Caco-2 (cell line): ENCODE measurements at places on chromosomes 2 and 18. TPM values are rescaled to one million over a fixed set of nuclear protein-coding genes. Genes with fewer than 3 reads are reported as not detected.
A peak's percentile ranks its signal among the peaks of the same experiment; 100 is the strongest.

Gene GTF2A1L
- not detected in 2 replicates for total RNA-seq

Gene DDX1
- 145 and 163 TPM in 2 replicates for total RNA-seq

Gene TRIM43
- total RNA-seq: not detected in 2 replicates

Gene PRKAG3
- total RNA-seq: not detected in 2 replicates

Gene OR6B3
- not detected in 2 replicates for total RNA-seq

Gene MERTK
- total RNA-seq: 39.2 and 42.6 TPM in 2 replicates

Gene RELCH
- total RNA-seq: 16.8 and 19.6 TPM in 2 replicates

Gene DHRS9
- not detected in 2 replicates for total RNA-seq

Gene NYAP2
- 0.07 and 0.11 TPM in 2 replicates for total RNA-seq

Gene CDH7
- total RNA-seq: 0.16 and 0.23 TPM in 2 replicates

Gene PPIG
- total RNA-seq: 60.3 and 68.9 TPM in 2 replicates

Gene CLIP4
- 0.79 and 1.2 TPM in 2 replicates for total RNA-seq

DNA sequence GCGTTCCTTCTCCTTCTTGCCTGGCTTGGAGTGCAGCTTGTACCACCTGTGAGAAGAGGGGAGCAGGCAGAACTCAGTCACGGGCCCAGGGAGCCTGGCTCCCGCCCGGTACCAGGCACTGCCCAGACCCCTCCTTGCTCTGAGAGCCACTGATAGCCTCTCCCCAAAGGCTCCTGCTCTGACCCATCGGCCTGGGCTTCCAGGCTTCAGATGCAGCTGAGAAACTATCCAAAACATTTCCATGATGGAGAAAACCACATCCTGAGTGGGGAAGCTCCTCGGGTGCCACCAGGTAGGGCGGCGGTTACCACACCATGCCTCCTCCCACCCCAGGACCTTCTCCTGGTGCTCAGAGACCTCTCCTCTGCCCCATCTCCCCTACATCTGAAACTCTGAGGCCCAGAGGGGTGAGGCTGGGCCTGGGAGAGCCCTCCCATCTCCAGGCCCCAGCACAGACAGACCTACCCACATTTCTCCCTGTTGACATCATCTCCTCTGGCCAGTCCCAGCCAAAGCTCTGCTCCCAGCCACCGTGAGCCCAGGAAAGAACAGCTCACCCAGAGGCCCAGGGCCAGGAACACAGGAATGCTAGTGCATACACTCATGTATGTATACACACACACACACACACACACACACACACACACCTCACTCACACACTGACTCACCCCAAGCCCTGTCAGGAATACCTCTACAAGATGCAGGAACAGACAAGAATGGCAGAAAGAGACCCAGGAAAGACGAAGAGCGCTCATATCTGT is 17.9 kb upstream of the SFXN5 start:
- no peaks in the 10 kb centered on the region for H3K36me3 ChIP-seq
- DNase-seq: peak; percentile 73
- no peaks in the 10 kb centered on the region for H3K27me3 ChIP-seq
- peaks cover 47% of the 10 kb centered on the region for H3K4me1 ChIP-seq
- H3K4me3 ChIP-seq: no peak overlapping the region

DNA sequence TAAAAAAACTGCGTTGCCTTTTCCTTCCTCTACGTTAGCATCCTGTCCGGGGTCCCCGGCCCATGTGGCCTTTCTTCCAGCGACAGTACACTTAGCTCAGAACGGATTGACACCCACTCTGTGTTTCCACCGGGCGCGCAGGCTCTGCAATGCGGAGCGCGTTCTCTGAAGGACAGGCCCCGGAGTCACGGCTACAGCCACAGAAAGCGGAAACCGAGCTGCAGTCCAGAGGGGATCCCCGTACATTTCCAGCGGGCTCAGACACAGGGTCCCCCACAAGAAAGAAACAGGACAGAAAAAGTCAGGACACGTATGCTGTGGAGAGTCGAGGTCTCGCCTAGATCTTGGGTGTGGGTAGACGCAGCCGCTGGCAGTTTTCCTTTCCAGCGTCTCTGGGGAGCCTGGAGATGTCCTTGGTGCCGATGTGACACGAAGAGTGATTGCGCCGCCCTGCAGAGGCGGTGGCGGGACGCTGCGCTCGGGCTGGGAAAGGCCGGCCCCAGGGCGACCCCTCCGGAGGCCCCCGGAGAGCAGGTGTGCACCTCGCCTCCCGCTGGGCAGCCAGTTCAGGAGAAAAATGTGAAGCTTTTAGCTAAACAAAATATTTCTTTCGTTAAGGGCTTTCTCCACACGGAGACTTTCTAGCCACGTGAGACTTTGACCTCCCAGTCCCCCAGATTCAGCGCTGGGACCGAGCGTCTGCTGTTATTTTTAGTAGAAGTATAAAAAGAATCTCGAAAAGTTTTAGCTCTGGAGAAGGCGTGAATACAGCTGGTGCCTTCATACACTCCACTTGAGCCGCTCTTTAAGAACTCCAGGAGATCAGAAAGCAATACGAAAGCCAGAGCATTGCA is 1.3 kb upstream of the ACKR3 start:
- DNase-seq: peak; percentile 63
- no peaks in the 10 kb centered on the region for H3K36me3 ChIP-seq
- H3K27ac ChIP-seq: no peak overlapping the region
- H3K27me3 ChIP-seq: no peaks in the 10 kb centered on the region
- H3K4me3 ChIP-seq: peak overlapping the region; percentile 40
- peaks cover 20% of the 10 kb centered on the region; the same call in 1 of the 2 replicates for H3K4me1 ChIP-seq

DNA sequence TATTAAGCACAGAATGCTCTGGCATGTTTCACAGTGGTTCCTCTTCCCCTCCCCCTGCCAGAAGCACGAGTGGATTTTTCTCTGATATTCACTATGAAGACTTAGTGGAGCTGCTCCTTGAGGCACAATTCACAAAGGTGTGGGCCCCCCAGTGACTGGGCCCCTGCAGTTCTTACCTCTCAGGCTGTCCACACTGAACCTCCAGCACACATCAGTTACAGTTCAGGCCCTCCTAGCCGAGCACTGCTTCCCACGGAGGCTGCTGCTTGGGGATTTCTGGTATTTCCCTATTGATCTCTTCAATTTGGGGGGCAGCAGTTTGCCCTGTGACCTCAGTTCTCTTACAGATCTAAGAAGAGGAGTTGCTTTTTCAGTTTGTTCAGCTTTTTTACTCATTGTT is 236.1 kb downstream of the SH3RF3 start:
- H3K36me3 ChIP-seq: no peaks in the 10 kb centered on the region
- H3K4me1 ChIP-seq: no peaks in the 10 kb centered on the region
- H3K4me3 ChIP-seq: no peak overlapping the region
- no peak overlapping the region for H3K27ac ChIP-seq
- no peaks in the 10 kb centered on the region for H3K27me3 ChIP-seq
- no peak for DNase-seq

DNA sequence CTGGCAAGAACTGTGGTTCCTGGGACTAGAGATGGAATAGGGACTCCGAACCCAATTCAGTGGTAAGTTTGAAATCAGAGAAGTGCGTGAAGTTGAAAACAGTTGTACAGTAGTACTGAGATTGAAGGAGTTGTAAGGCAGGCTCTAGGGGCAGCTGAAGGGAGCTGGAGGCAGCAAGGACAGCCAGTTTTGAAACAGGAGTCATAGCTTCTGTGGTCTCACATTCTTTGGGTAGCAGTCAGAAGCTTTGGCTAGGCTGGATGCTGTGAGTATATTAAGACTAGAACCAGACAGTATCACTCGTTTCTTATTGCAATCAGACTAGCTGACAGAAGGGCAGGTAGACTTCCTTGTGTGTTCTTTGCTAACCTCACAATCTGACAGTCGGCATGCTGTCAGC is 64.5 kb upstream of the ADAM23 start:
- no peak overlapping the region for H3K27ac ChIP-seq
- DNase-seq: no peak
- H3K4me1 ChIP-seq: no peaks in the 10 kb centered on the region
- no peaks in the 10 kb centered on the region for H3K36me3 ChIP-seq

DNA sequence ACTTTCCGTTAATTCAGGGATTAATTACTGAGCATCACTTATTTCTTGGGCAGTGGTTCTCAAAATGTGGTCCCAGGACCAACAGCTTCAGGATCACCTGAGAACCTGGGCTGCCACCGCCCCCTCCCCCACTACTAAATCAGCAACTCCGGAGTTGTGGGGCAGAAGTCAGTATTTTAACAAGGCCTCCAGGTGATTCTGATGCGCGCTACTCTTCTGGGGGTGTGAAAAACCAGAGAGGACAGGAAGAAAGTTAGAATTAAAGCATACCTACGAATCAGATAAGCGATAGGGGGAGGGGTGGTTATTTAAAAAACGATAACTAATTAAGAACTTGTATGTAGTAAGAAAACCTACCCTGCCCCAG is 319 bp downstream of the ZSCAN30 start:
- peak; percentile 13 for DNase-seq
- H3K36me3 ChIP-seq: no peaks in the 10 kb centered on the region
- peak overlapping the region; percentile 97 for H3K27ac ChIP-seq
- no peaks in the 10 kb centered on the region for H3K4me1 ChIP-seq
- peak overlapping the region; percentile 47 for H3K4me3 ChIP-seq

DNA sequence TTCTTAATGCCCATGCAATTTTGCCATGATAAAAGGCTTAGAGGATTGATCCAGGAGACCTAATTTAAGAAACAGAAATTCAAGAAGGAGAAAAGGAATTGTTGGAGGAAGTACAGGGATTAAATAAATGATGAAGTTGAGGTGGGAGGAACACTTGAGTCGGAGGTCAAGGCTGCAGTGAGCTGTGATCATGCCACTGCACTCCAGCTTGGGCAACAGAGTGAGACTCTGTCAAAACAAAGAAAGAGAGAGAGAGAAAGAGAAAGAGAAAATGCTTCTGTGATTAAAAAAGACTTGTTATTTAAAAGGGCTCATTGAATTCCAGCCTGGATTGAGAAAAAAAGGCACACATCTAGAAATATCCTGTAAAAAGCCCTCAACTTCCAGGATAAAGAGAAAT is 123.2 kb downstream of the B3GNT2 start:
- no peaks in the 10 kb centered on the region for H3K27me3 ChIP-seq
- no peak overlapping the region for H3K27ac ChIP-seq
- no peaks in the 10 kb centered on the region for H3K36me3 ChIP-seq
- no peak for DNase-seq
- H3K4me1 ChIP-seq: no peaks in the 10 kb centered on the region; the same call in 1 of the 2 replicates

DNA sequence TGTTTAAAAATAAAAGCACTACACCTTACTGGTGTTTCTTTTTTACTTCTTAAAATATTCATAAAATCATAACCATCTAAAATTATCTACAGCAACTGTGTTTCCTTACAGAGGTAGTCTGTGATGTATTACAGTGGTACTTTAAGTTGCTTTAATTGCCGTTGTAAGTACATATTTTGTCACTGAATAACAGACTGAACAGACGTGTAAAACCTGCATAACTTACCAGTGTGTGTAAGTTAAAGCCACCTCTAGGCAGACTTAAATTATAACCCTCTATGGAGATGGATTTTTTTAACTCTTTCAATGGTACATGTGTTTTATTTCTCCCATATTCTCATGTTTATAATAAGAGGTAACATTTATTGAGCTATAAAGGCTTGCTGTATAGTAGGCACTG is 166.8 kb downstream of the NR4A2 start:
- no peaks in the 10 kb centered on the region for H3K27me3 ChIP-seq
- H3K36me3 ChIP-seq: no peaks in the 10 kb centered on the region; the same call in 1 of the 2 replicates
- H3K4me1 ChIP-seq: no peaks in the 10 kb centered on the region
- H3K27ac ChIP-seq: no peak overlapping the region
- H3K4me3 ChIP-seq: no peak overlapping the region

- no peak overlapping the region for H3K27ac ChIP-seq
- no peak for DNase-seq
- H3K27me3 ChIP-seq: no peaks in the 10 kb centered on the region
- no peak overlapping the region for H3K4me3 ChIP-seq
These were observed 9.3 kb upstream of the ERBB4 start for GRCh38 chr2:212547716-212548454.

DNA sequence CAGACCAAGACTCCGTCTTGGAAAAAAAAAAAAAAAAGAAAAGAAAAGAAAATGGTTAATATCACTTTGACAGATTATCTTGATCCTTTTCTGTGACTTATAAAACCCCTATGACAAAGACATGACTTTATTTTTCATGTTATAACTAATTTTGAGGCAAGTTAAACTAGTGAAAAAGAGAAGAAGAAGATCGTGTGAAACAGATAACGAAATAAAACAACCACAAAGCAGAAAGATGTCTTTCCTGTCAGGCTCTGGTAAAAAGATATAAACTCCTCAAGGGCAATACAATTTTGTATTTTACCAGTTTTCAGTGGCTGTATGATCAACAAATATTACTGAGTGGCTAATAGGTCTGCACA is 13.4 kb upstream of the RBMS1 start:
- H3K36me3 ChIP-seq: no peaks in the 10 kb centered on the region
- H3K27me3 ChIP-seq: no peaks in the 10 kb centered on the region
- H3K4me1 ChIP-seq: 0 out of 2 replicates have a peak, but pooled peaks cover 5% of the 10 kb centered on the region
- H3K27ac ChIP-seq: no peak overlapping the region
- no peak overlapping the region for H3K4me3 ChIP-seq

- H3K4me1 ChIP-seq: 0 out of 2 replicates have a peak, but pooled peaks cover 5% of the 10 kb centered on the region
- H3K4me3 ChIP-seq: peak overlapping the region; percentile 53
- H3K36me3 ChIP-seq: no peaks in the 10 kb centered on the region
These were observed 780 bp upstream of the BCL2 start for GRCh38 chr18:63320123-63320974.

GRCh38 chr2:10476723-10477442 is 28.8 kb upstream of the ODC1 start:
- no peak for DNase-seq
- H3K4me3 ChIP-seq: no peak overlapping the region
- no peak overlapping the region for H3K27ac ChIP-seq
- peaks cover 12% of the 10 kb centered on the region for H3K4me1 ChIP-seq
- no peaks in the 10 kb centered on the region for H3K27me3 ChIP-seq
- H3K36me3 ChIP-seq: no peaks in the 10 kb centered on the region

DNA sequence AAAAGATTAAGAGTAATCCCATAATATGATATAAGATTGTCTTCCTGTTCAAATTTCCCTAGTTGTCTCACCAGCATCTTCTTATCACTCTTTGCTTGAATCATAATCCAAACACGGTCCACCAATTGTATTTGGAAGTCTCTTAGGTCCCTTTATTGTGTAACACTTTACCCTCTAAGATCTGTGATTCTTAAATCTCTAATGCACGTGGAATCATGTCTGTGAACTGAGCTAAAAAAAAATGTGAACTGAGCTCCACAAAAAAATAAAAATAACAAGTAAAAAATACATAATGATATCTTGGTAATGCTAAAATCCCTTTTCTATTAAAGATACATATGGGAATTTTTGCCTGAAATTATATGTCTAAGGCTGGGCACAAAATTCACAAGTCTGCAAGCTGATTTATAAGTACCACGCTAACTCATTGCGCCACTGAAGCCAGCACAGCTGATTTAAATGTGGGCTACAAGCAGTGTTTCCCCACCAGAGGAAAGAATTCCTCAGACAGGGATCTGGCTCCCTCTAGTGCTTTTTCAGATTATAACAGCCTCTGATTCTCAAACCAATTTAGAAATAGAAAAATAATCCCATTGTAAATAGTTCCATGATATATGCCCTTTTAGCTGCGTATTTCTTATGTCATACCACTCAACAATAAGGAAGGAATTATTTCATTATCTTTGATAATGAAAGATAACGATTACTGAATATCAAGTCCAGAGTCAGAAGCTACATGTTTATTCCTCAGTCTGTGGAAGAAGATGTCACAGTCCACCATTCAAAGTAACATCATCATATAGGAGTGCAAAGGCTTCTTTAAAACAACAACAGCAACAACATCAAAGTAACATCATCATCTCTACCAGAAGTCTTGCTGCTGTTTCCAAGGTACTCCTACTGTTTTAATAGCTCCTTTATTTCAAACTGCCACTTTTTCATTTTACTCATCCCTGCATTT is 22.9 kb downstream of the RBM43 start:
- no peak overlapping the region for H3K4me3 ChIP-seq
- no peaks in the 10 kb centered on the region for H3K4me1 ChIP-seq
- no peaks in the 10 kb centered on the region; the same call in 1 of the 2 replicates for H3K27me3 ChIP-seq
- no peak overlapping the region for H3K27ac ChIP-seq

GRCh38 chr2:136377423-136378382 is 259.8 kb upstream of the CXCR4 start:
- no peaks in the 10 kb centered on the region for H3K4me1 ChIP-seq
- no peak for DNase-seq
- no peak overlapping the region for H3K4me3 ChIP-seq
